Activated CD4-positive, alpha-beta T cell treated with anti-CD3 and anti-CD28 coated beads, Interleukin-2, Interleukin-4, amounts not matched to agents 100 ng/mL and 50 ng/mL, durations not matched to agents 16 hours and 8 hours (primary cell): ENCODE measurements at places on chromosomes 13 and 19.

DNA sequence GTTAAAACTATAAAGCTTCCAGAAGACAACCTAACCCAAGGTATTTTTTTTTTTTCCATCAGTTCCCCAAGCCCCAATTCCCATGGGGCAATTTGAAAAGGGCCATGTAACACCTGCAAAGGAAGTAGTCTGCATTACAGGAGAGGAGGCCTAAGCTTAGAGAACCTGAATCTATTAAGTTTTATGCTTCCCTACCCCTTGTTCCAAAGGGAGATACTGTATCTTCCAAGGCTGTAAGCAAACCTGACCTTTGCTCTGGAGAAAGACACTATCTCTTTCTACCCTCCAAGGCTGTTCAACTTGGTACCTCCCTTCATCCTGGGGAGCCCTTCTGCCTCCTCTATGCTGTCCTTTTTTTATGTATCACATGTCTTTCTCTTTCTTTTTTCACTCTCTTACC lies 15.0 kb downstream of the KATNAL1 start:
- no peak for DNase-seq

DNA sequence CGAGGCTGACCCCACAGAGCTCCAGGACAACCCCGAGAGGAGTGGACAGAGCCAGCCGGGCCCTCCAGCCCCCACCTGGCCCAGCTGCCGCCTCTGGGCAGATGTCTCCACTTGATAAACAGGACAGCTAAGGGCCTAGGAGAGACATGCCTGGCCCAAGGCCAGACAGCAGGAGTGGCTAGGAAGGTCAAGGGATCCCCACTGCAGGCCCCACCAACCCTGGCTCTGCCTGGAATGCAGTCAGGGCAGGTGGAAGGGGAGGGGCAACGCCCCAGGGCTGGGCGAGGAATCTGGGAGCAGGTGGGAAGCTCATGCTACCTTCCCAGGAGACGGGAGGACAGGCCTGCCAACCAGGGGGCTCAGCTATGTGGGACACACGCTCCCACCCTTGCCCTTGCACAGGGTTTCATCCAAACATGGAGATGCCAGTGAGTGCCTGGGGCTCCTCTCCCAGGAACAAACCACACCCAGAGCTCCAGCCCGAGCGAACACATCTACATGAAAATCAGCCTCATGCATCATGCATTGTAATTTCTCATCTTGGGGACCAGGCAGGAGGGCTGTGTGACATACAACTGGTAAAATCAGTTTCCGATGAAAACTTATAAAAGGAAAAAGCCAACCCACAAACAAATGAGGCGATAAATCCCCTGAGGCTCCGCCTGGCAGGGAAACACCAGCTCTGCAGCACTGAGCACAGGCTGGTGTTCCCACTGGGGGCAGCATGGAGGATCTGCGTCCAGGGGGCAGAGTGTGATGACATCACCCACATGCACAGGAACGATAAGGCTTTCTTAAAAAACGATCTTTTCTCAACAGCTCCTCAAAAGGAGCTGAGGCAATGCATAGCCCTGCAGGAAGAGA lies 25.0 kb downstream of the SH3GL1 start:
- no peak for DNase-seq

DNA sequence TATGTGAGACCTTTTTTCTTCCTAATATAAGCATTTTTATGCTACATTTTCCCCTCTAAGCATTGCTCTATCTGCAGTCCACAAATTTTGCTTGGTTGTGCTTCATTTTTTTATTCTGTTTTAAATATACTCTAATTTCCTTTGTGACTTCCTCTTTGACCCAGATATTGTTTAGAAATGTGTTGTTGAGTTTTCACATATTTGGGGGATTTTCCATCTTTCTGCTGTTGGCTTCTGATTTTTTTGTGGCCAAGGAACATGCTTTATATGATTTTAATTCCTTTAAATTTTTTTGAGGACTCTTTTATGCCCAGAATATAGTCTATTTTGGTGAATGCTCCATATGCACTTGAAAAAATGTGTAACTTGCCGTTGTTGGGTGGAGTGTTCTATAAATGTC lies 22.9 kb downstream of the UBAC2 start:
- no peak for DNase-seq

DNA sequence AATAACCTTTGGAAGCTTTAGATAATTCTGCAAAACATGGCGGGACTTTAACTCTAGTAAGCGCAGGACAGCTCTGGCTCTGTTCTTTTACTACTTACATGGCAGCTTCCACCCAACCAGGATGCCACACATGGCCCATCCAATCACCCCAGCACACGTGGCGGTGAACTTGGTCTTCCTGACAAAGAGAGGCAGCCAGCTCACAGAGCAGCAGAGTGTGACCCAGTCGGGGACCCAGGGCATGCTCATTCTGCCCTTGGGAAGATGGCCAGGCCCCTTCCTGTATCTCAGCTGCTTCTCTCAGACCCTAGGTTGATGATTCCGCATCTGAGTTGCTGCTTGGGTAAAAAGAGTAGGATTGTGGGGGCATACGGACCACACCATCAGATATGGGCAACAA lies 172.1 kb downstream of the USP12 start:
- DNase-seq: no peak

DNA sequence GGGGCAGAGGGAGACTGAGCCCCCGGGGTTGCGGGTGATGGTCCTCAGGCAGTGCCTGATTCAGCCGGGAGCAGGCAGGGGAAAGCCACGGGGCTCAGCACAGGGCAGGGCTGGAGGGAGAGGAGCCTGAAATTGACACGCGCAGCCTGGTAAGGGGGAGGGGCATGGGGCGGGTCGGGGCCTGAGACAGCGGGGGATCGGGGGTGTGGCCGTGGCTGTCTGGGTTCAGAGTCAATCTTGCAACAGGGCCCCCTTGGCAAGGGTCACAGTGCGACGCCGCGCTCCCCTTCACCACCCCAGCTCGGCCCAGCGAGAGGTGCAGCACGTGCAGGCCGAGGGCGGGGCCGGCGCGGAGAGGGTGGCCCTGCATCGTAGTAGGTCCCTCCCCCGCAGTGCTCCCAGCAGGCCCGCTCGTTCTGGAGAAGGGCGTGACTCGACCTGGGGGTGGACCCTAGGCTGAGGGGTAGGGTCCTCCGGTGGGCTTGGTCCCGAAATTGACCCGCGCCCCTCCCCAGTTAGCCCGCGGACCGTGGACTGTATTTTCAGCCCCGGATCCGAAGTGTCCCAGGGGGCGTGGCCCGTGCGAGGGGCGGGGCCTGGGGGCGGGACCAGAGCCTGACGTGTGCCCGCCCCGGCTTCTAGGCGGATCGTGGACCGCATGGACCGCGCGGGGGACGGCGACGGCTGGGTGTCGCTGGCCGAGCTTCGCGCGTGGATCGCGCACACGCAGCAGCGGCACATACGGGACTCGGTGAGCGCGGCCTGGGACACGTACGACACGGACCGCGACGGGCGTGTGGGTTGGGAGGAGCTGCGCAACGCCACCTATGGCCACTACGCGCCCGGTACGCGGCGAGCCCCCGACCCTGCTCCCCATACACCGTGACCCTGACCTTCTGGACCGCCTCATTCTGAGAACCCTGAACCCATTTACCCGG lies 6.0 kb downstream of the RCN3 start:
- peak; percentile 63 for DNase-seq

DNA sequence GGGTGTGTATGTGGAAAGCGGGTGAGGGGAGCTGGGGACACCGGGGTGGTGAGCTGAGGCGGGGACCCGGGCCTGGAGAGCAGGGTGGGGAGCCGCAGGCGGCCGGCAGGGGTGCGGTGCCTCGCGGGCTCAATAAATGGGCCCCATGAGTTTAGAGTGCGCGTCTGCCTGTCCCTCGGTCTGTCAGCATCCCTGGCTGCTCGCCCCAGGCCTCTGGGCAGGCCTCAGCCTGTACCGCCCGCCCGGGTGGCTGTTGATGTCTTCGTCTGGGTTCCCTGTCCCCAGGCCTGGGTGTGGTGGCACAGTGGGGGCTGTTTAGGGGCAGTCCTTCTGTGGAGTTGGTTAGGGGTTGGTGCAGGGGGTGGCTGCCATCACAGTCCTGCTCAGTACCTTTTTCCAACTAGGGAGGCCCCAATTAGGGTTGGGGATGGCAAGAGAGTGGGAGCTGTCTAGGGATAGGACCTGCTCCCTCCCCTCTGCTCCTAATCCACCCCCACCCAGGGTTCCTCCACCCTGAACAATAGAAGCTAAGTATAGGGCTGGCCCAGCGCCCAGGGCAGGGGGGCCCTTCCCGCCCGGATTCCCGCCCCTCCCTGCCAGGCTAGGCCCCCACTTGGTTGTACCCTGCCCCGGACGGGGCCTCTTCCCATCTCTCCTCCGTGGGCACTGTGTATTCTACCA lies 12.2 kb downstream of the CIC start:
- DNase-seq: peak; percentile 27
